ENCODE measurements at places on chromosomes 3 and 15. TPM values are rescaled to one million over a fixed set of nuclear protein-coding genes. Genes with fewer than 3 reads are reported as not detected.

GRCh38 chr3:105686278-105686897, 182.4 kb downstream of the CBLB start:
- H3K36me3 ChIP-seq, result peaks cover 49% of the 10 kb centered on the region
- no peak overlapping the region for H3K4me3 ChIP-seq
- H3K27ac ChIP-seq, result peak overlapping the region; percentile 14
- peak; percentile 74 for DNase-seq
- H3K27me3 ChIP-seq, result no peaks in the 10 kb centered on the region

GRCh38 chr3:192413461-192413860, 313.9 kb downstream of the FGF12 start:
- peaks cover 32% of the 10 kb centered on the region for H3K27me3 ChIP-seq
- H3K4me1 ChIP-seq, result no peaks in the 10 kb centered on the region
- no peak for DNase-seq
- H3K27ac ChIP-seq, result no peak overlapping the region

DNA sequence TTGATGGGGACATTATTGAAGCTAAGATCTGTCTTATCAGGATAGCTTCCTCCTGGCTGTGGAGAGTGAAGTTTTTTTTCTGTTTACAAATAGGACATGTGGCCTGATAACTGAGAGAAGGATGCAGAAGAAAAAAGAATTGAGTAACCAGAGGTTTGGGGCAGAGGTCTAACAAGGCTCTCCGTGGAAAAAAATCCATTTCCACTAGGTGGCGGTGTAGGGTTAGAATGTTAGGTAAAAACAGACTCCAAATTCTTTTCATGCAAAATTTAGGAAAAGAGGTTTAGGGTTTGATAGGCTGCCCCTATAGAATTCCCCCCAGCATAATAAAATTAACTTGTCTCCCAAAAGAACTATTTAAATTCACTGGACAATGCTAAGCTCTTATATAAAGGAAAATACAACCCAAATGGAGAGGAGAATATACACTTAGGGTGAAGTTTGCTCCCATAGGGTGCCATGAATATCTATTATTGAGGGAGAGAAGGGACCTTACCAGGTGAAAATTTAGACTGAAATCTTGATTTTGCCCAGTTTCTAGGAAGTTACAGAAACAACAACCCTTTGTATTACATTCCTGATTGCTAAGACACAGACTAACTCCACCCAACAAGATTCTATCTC, 1560.4 kb downstream of the OTOL1 start:
- no peak overlapping the region for H3K4me3 ChIP-seq
- H3K27me3 ChIP-seq, result no peaks in the 10 kb centered on the region
- H3K27ac ChIP-seq, result no peak overlapping the region
- H3K4me1 ChIP-seq, result peaks cover 10% of the 10 kb centered on the region
- DNase-seq, result peak; percentile 49

DNA sequence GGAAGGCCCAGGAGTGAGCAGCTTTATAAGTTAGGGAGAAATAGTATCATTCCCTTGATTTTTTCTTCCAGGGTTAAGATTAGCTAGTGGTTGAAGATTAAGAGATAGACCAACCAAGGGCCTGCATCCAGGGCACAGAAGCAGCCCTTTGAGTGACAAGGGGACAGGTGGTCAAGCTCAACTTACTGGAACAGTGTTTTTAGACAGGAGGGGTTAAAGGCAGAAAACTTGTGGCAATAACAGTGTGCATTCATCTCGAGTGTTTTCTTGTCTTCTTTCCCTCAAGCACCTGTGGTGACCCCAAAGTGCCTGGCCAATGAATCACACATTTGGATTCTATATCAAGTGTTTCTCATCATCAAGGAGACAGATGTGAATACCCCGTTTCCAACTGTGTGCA, 267.5 kb downstream of the PDCD6IP start:
- H3K36me3 ChIP-seq, result no peaks in the 10 kb centered on the region
- H3K27me3 ChIP-seq, result no peaks in the 10 kb centered on the region
- H3K4me1 ChIP-seq, result no peaks in the 10 kb centered on the region
- H3K27ac ChIP-seq, result no peak overlapping the region
- no peak overlapping the region for H3K4me3 ChIP-seq

- H3K4me1 ChIP-seq, result no peaks in the 10 kb centered on the region
- no peaks in the 10 kb centered on the region for H3K27me3 ChIP-seq
- no peak overlapping the region for H3K4me3 ChIP-seq
- DNase-seq, result no peak
These were observed 883.3 kb downstream of the CADM2 start for GRCh38 chr3:85842081-85842480.

DNA sequence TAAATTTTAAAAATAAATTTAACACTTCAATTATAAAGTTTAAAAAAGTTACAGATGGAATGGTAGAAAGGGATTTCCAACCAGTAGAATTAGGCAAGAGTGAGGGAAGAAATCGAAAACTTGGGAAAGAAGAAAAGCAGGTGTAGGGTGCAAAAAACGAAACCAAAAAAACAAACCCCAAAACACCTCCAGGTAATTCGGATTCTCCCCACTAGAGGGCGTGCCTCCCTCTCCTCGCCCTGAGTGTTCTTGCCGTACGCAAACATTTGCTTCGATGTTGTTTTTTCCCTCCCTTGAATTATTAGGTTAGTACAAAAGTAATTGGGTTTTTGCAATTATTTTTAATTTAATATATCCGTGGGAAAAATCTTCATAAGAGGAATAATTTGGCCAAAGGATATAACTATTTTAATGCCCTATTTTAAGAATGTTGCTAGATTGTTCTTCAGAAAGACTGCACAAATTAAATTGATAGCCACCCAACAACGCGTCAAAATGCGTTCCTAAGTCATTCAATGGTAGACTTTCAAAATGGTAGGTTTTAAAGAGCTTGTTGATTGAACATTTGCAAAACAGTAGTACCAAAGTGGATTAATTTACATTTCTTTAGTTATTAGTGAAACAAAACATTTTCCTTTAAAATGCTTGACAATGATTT, 63.7 kb downstream of the SLC30A4 start:
- no peaks in the 10 kb centered on the region for H3K36me3 ChIP-seq
- H3K4me3 ChIP-seq, result peak overlapping the region; percentile 70
- H3K4me1 ChIP-seq, result peaks cover 32% of the 10 kb centered on the region
- H3K27me3 ChIP-seq, result no peaks in the 10 kb centered on the region

GRCh38 chr3:29004885-29005599, 275.8 kb upstream of the RBMS3 start:
- H3K27ac ChIP-seq, result no peak overlapping the region
- no peak for DNase-seq
- no peaks in the 10 kb centered on the region for H3K4me1 ChIP-seq
- no peak overlapping the region for H3K4me3 ChIP-seq

- no peak for DNase-seq
- H3K4me3 ChIP-seq, result peak overlapping the region; percentile 89
These were observed 558 bp upstream of the NCEH1 start for GRCh38 chr3:172711454-172711795.

GRCh38 chr3:65401359-65402305, 637.1 kb downstream of the MAGI1 start:
- no peak for DNase-seq
- H3K4me1 ChIP-seq, result peaks cover 17% of the 10 kb centered on the region
- H3K4me3 ChIP-seq, result no peak overlapping the region
- no peak overlapping the region for H3K27ac ChIP-seq
- no peaks in the 10 kb centered on the region for H3K27me3 ChIP-seq
- no peaks in the 10 kb centered on the region for H3K36me3 ChIP-seq

- no peak for DNase-seq
- H3K36me3 ChIP-seq, result peaks cover 24% of the 10 kb centered on the region
- peaks cover 48% of the 10 kb centered on the region for H3K4me1 ChIP-seq
These were observed 12.6 kb downstream of the RBMS3 start for GRCh38 chr3:29293421-29293820.

DNA sequence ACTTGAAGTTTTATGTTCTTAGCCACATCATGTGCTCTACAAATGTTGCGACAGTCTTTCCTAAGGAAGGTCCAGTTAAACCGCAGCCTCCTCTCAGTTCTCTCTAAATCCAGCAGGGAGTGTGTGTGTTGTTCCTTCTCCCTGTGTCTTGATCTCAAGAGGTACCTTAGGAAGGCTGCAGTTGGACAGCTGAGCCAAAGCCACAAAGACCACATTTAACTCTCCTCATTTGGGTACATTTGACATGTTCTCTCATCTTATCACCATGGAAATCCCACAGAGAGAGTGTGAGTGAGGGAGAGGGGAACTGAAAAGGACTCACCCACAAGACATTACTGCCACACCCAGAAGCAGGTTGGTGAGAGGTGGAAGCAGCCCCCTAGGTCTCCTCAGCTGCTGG, 79.5 kb downstream of the CD200R1L start:
- H3K27me3 ChIP-seq, result no peaks in the 10 kb centered on the region
- H3K27ac ChIP-seq, result no peak overlapping the region
- peaks cover 25% of the 10 kb centered on the region for H3K4me1 ChIP-seq
- H3K36me3 ChIP-seq, result no peaks in the 10 kb centered on the region
- DNase-seq, result no peak

GRCh38 chr3:179260949-179261765, 10.2 kb upstream of the KCNMB3 start:
- no peaks in the 10 kb centered on the region for H3K36me3 ChIP-seq
- H3K4me3 ChIP-seq, result peak overlapping the region; percentile 81
- no peaks in the 10 kb centered on the region for H3K4me1 ChIP-seq
- H3K27me3 ChIP-seq, result peaks cover 11% of the 10 kb centered on the region

DNA sequence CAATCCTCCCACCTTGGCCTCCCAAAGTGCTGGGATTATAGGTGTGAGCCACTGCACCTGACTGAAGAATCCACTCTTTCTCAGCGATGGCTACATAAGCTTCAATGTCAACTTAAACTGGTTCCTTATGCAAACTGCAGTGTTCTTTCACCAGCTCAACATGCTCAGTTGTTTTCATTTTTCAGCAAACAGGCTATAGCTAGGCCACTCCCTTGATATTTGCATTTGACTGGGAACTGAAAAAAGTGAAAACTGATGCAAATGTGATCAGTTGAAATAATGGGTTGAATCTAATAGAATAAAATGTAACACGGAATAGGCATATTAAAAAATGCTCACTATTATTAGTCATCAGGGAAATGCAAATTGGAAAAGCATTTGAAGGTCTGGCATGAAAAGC, 74.2 kb upstream of the GCNT3 start:
- H3K36me3 ChIP-seq, result no peaks in the 10 kb centered on the region
- H3K4me1 ChIP-seq, result no peaks in the 10 kb centered on the region
- no peaks in the 10 kb centered on the region for H3K27me3 ChIP-seq
- H3K4me3 ChIP-seq, result no peak overlapping the region

DNA sequence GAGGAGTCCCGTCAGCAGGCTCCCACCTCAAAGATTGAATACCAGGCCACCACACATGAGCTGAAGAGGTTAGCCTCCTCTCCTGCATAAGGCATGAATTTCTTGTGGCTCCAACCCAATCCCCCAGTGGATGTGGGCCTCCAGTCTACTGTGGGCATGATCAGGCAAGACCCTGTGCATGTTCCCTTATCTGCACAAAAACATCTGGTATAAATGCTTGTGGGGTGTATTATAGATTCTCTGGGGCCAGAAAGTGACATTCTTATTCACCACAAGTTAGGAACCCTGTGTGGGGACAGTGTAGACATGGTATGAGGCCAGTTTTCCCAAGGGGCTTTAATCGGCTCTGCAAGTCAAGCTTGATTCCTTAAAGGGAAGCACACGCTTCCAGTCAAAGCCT, 18.2 kb upstream of the UBP1 start:
- H3K4me1 ChIP-seq, result no peaks in the 10 kb centered on the region
- DNase-seq, result no peak
- H3K27me3 ChIP-seq, result no peaks in the 10 kb centered on the region
- no peak overlapping the region for H3K27ac ChIP-seq
- H3K4me3 ChIP-seq, result no peak overlapping the region

DNA sequence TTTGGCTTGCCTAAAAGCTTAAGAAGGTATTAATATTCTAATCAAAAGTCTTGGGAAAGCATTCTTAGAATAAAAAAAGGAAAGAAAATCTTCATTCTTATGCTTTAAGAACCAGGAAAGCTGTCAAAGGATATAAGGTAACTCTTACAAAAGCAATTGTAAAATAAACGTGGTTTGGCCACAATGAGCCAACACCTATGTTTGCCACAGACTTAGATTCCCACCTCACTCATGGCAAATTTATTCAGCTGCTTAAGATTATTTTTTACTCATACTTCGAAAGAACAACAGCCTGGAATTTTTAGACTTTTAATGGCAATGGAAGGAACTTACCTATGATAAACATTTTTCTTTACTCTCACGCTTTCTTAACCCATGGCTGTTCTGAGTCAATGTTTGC, 38.4 kb downstream of the AGTR1 start:
- no peaks in the 10 kb centered on the region for H3K36me3 ChIP-seq
- H3K27ac ChIP-seq, result no peak overlapping the region
- no peaks in the 10 kb centered on the region for H3K27me3 ChIP-seq

DNA sequence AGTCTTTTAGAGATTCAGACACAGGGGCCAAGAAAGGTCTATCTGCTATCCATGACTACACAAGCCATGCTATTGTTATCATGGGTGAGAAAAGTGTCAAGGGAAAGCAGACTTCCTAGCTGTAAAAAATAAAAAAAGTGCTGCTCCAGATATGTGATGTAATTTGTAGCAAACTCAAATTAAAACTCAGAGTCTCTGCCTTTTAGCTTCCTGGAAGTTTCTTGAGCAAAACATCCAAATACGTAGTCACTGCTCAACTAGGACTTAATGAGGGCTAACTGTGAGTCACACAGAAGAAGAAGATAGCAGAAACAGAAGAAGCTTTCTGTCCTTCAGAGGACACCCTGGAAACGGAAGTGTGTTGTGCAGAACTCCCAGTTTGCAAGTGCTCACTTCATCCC, 393.4 kb upstream of the NR2F2 start:
- no peaks in the 10 kb centered on the region for H3K27me3 ChIP-seq
- no peak overlapping the region for H3K27ac ChIP-seq
- H3K36me3 ChIP-seq, result no peaks in the 10 kb centered on the region
- H3K4me1 ChIP-seq, result peaks cover 18% of the 10 kb centered on the region

- H3K4me1 ChIP-seq, result peaks cover 23% of the 10 kb centered on the region
- H3K4me3 ChIP-seq, result no peak overlapping the region
- H3K27ac ChIP-seq, result no peak overlapping the region
- no peaks in the 10 kb centered on the region for H3K36me3 ChIP-seq
- DNase-seq, result peak; percentile 59
These were observed 187.7 kb downstream of the GREM1 start for GRCh38 chr15:32905481-32905880.

- no peaks in the 10 kb centered on the region for H3K36me3 ChIP-seq
- no peaks in the 10 kb centered on the region for H3K27me3 ChIP-seq
- no peak for DNase-seq
- H3K4me1 ChIP-seq, result no peaks in the 10 kb centered on the region
- H3K4me3 ChIP-seq, result no peak overlapping the region
These were observed 719.1 kb downstream of the ZBBX start for GRCh38 chr3:166660962-166661361.

DNA sequence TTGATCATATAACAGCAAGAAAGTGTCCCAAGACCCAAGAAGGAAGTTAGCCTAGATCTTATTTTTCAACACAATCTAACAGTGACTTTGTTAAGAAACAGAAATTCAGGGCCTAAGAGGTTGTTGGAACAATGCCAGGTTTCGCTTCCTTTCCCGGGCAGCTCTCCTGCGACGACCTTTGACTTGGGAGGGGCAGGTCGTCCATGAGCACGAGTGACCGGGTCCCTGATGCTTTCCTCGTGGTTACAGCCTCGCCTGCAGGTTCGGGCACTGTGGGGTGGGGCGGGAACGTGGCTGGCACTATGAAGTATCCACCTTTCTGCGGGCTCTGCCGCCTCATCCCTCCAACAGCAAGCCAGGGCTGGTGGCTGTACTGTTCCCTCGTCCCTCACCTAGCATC, 90.1 kb upstream of the RGMA start:
- no peaks in the 10 kb centered on the region for H3K4me1 ChIP-seq
- H3K27ac ChIP-seq, result no peak overlapping the region
- no peaks in the 10 kb centered on the region for H3K27me3 ChIP-seq
- H3K4me3 ChIP-seq, result no peak overlapping the region
- peak; percentile 6 for DNase-seq

Gene BUB1B
- total RNA-seq, result 23.4 TPM

Gene GOLGA6B
- total RNA-seq, result not detected

Gene GNAT1
- not detected for total RNA-seq

Gene SNX22
- total RNA-seq, result not detected

Gene SLC28A2
- total RNA-seq, result not detected

Gene RASL12
- not detected for total RNA-seq

Gene GHSR
- not detected for total RNA-seq

Gene STRIT1
- not detected for total RNA-seq

Gene WDR72
- total RNA-seq, result not detected

Gene ST3GAL6
- total RNA-seq, result not detected
